ENCODE measurements at places on chromosomes 1 and 21.

DNA sequence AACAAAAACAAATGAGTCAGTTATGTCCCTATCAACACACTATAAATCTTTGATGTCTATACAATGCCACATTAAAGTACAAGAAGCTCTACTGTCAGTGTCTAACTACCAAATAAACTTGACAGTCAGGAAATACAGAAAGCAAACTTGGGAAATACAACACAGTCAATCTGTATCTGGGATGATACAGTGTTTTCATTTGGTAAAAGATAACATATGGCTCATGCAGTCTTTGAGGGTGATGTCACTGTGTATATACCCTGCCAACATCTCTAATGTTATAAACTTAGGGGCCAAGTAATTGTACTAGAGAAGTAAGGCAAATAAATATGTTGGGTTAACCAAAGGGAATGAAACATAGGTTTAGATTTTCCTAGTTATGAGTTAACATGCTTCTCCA is 552.5 kb upstream of the ADAMTS5 start:
- DNase-seq = peak; percentile 88

GRCh38 chr1:226511296-226511695 is 37.3 kb upstream of the STUM start:
- no peak for DNase-seq

- peak; percentile 99 for DNase-seq
These were observed 36.1 kb upstream of the RGS1 start for GRCh38 chr1:192539297-192540092.

DNA sequence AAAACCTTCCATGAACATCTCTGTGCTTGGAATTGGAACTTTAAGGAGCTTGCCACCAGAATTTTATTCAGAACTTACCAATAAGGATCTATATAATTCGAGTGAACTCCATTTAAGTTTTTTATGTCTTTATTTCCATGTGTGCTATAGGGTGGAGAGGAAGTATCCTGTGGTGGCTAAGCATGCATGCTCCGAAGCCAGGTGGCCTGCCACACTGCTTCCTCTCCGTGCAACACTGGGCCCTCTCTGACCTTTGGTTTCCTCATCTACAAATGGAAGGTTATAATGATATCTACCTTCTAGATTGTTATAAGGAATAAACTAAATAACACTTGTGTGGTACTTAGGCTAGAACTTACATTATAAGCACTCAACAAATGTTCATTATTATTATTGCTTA is 382.1 kb downstream of the PTPRC start:
- DNase-seq = no peak

DNA sequence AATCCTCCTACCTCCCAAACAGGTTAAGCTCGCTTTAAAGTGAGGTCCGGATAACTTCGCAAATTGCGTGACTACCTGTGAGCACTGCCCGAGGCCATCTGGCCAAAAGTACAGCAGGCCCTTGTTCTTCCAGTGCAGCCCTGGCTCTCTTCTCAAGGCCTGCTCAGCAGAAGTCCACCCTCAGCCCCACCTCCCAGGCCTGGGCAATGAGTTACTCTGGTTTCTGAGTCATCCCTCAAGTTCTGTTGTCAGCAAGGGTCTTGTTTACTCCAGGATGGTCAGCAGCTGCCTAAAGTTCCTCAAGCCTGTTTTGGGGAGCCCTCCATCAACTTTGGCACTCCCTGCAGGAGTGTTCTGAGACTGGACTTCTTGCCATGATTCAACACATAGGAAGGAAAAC is 101.7 kb downstream of the BCAR3 start:
- DNase-seq = peak; percentile 77
